ENCODE measurements at places on chromosomes 1 and 21. TPM values are rescaled to one million over a fixed set of nuclear protein-coding genes. Genes with fewer than 3 reads are reported as not detected.

Gene OLFML2B
- total RNA-seq: 0.29 TPM

Gene SPRR2E
- total RNA-seq: not detected

Gene OPRD1
- 0.21 TPM for total RNA-seq

Gene RPTN
- total RNA-seq: not detected

Gene SLC25A34
- total RNA-seq: 0.40 TPM

Gene HSD3B1
- not detected for total RNA-seq

Gene EPHA2
- 50.8 TPM for total RNA-seq

Gene SLC30A2
- 0.18 TPM for total RNA-seq

Gene EFNA1
- 24.6 TPM for total RNA-seq

Gene C1orf210
- total RNA-seq: not detected

Gene TDRD5
- 0.03 TPM for total RNA-seq

Gene MT1HL1
- total RNA-seq: not detected

Gene AMY1C
- total RNA-seq: not detected

Gene NT5C1A
- total RNA-seq: not detected

Gene FYB2
- total RNA-seq: not detected

Gene TMPRSS15
- total RNA-seq: 0.03 TPM

Gene VANGL2
- total RNA-seq: 1.9 TPM

Gene DCST1
- not detected for total RNA-seq

Gene S100A13
- 201 TPM for total RNA-seq

Gene SYCP1
- not detected for total RNA-seq

Gene ATP1A4
- not detected for total RNA-seq

Gene WNT2B
- total RNA-seq: 0.12 TPM

Data from Daoy (cell line).